NCI-H2171 (cell line): ENCODE measurements at places on chromosomes 16 and 17.

DNA sequence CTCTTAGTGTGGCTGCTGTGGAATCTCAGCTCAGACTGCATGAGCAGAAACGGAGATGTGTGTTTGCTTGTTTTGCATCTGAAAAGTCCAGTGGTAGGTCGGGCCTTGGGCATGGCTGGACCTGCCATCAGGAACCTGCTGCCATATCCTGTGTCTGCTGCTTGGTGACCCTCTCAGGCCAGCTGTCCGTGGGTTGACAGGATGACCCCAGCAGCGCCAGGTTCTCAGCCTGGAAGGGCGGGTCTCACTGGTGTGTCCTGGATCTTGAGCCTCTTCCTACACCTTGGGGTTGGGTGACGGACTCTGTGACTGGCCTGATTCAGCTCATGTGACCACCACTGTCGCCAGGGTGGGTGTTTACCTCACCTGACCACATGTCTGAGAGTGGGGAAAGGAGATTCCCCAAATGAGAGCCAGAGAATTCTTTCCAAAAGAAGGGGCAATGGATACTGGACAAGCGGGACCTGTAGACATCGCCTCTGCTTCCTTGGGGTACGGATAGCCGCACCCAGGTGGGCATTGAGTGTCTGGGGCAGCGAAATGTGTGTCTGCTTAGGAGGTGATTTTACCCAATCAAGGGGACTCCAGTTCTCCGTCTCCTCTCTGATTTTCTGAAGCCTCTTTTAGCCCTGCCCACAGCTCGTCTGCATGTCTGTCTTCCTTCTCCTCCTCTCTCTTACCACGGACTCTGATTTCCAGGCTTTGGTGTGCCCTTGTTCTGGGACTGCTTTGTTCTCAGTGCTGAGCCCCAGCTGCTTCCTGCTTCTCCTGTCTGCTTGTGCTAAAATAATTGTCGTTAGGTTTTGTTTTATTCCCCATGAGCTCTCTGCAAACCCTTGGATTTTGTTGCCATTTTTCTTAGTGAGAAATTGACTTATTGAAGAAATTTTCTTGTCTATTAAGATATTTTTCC is 399.7 kb downstream of the CPPED1 start:
- no peak for DNase-seq

- DNase-seq: no peak
Measured at GRCh38 chr16:80459331-80459777, 81.4 kb upstream of the DYNLRB2 start.

DNA sequence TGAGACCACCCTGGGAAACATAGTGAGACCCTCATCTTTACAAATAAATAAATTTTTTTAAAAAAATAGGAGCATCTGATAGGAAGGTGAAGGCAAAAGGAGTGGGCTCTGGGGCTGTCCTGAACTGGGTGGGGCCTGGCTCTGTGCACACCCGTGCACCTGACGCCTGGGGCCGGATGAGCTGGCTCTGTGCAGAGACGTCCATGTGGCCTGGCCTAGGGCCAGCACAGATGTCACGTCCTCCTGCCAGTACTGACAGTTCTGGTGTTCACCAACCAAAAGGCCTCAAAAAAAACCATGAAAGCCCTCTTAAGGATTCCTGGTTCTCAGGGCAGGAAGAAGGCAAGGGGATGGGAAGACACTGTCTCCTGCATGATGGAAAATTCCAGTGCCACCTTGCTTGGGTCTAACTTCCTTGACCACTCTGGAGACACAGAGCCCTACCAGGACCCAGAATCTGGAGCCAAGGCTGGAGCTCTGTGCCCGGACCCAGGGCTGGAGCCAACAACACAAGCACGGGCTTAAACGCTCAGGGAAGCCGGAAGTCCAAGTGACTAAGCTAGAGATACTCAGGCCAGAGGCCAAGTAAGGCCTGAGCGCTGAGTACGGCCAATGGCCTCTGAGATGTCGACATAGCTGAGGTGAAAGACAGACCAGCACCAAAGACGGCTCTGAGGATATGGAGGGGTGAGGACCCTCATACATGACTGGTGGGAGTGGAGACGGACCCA is 32.9 kb downstream of the COPRS start:
- DNase-seq: peak; percentile 67

DNA sequence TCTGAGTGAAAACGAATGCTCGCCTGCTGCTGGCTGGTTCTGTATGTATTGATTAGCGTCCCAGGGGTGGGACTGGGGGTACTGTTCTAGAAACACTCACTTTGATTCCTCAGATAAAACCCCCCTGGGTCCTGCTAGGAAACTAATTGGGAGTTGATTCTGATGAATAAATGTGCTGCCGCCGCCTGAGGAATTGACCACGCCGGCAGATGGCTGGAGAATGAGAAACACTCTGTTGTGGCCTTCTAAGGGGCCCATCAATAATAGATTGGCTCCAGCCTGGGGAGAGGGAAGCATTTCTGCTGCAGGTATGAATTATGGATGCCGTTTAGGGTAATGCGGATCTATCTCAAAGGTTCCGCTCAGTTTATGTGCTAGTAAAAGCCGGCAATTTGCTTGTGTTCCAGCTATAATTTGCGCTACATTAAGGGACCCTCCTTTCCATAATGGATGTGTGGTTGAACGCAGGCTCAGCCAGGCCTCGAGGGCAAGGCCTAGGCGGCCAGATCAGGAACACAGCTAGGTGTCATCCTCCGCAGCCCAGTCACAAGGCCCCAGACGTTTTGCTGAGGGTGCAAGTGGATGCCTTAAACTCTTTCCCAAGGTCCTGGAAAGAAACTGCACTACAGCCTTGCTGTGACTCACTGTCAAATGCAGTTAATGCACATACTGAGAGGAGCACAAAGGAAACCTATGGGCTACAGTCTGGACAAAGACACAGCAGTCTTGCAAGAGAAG is 132.2 kb upstream of the HS3ST2 start:
- no peak for DNase-seq

GRCh38 chr16:75139498-75139897 is 8.8 kb upstream of the ZFP1 start:
- DNase-seq: no peak

- DNase-seq: no peak
Measured at GRCh38 chr17:28133562-28133970, 91.1 kb downstream of the NLK start.

GRCh38 chr17:77716289-77716926 is 242.1 kb upstream of the TNRC6C start:
- DNase-seq: no peak

- DNase-seq: no peak
Measured at GRCh38 chr16:57966204-57966771, 4.6 kb downstream of the CNGB1 start.

GRCh38 chr17:27531469-27531961 is 75.3 kb downstream of the KSR1 start:
- DNase-seq: no peak
